ENCODE measurements at places on chromosomes 6 and 20.
A peak's percentile ranks its signal among the peaks of the same experiment; 100 is the strongest.

- DNase-seq, result no peak
These were observed 92.2 kb downstream of the MCHR2 start for GRCh38 chr6:99901596-99902384.

DNA sequence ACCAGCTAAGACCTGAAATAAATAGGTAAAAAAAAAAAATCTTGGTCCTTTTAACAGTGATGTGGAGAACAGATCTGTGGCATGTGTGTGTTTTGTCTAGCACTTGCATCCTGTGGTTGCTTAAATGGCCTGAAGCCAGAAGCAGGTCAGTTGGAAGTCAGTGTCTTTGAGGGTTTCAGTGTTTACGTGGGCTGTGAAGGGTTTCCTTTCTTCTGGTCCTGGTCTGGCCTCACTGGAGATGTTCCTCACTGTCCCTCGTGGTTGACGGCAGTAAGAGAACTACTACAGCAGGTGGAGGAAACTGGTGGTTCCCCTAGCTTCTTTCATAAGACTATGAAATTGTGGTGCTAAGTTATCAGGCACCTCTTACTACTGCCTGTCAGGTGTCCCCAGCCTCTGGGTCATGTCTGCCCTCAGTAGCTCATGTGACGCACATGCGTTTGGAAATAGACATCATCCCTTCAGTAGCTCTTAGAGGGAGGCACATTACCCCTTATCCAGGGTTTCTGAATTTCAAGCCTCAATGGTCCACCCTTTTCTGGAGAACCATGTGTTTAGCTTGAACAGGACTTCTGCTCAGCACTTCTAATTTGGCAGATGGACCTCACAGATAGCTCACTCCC lies 59.4 kb upstream of the SCP2D1 start:
- DNase-seq, result no peak

DNA sequence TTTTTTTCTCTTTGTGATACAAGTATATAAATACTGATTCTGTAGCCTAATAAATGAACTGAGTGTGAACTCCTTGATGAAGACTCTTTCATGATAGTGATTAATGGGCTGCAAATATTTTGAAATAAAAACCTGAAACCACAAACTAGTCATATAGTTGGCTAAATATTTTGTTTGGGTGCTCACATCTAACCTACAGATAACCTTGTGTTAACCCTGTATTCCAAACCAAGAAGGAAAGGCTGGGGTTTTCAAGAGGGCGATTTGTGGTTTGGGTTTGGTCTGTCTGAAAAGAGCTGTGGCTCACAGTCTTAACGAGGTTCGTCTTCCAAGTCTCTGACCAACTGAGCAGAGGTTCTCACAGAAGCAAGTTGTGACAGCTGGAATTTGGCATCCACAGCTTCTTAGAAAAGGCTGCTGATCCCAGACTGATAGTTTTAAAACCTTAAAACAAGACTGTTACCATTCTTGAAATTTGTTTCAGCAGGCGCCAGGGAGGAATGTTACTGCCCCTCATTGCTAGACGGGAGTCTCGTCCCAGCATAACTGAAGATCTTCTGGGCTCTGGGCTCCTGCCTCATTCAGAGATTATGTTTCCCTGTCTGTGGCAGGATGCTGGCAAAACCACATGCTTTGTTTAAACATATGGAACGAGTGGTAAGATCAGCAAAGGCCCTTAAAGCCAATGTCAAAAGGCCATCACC lies 736.4 kb upstream of the MARCKS start:
- no peak for DNase-seq

DNA sequence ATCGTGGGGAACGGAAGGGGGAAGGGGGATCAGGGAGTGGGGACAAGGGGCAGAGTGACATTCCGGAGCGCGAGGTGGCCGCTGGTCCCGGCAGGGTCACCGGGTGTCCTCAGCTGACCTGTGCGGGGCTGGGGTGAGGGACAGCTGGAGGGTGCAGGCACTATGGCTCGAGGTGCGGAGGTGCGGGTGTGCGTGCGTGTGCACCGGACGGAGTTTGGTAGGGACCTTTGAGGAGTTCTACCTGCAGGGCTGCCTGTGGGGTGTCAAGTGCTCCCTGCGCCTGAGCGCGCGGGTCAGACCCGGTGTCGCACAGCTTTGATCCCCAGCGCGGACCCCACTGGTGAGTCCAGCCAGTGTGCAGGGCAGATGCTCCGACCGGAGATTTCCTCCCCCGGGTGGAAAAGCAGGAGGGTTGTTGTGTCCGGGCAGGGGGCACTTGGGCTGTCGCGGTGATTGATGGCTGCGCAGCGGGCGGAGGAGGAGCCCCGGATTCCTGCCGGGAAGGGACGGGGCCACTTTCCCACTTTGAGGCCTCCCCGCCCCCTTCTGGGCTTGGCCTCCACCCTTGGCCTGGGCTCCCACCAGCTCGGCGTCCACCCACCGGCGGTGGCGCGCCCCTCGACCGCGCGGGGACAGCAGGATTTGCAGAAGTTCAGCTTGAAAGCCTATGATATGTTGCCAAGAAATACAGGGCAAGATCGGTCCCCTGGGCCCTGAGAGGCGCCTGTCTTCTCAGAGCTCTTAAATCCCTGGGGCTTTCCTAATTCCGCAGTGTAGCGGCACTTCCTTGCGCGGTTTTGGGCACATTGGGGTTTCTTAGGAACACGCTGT lies 658 bp downstream of the RIN2 start:
- DNase-seq, result peak; percentile 89

DNA sequence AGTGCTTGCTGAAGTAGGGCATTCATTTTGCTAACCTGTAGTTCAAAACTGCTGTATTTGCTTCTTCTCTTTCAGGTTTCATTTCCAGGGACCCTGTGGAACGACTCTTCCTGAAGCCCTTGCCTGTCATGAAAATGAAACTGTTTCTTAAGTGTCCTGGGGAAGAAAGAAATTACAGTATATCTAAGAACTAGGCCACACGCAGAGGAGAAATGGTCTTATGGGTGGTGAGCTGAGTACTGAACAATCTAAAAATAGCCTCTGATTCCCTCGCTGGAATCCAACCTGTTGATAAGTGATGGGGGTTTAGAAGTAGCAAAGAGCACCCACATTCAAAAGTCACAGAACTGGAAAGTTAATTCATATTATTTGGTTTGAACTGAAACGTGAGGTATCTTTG lies 3.4 kb upstream of the NOL7 start:
- no peak for DNase-seq

DNA sequence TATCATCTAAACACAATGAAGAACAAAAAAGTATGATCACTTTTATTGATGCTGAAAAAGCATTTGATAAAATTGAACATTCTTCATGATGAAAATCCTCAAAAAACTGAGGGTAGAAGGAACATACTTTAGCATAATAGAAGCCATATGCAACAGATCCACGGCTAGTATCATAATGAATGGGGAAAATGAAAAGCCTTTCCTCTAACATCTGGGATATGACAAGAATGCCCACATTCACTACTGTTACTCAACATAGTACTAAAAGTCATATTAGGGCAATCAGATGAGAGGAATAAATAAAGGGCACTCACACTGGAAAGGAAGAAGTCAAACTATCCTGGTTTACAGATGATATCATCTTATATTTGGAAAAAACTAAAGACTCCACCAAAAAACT lies 256.6 kb downstream of the RFPL4B start:
- no peak for DNase-seq

DNA sequence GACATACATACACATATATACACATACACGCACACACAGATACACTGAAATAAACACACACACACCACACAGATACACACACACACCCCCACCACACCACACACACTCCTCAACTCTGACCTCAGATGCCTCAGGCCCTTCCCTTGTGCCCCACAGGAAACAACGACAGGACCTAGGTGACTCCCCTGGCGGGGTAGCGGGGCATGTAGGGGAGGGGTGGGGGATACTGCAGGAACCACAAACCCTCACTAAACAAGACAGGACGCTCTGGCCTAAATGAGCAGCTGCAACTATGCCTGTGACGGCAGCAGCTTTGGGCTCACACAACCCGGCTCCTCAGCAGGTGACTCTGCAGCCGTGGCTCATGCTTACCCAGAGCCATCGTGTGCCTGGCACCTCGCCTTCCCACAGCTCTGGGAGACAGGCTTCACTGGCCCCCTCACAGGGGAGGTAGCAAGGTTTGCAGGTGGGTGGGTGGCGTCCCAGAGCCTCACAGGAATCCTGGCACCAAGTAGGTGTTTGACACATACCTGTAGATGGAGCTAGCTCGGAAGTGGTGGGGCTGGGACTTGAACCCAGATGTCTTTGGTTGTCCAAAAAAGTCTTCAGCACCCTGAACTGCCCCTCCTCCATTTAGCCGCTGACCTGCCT lies 100.8 kb downstream of the GRM4 start:
- no peak for DNase-seq

DNA sequence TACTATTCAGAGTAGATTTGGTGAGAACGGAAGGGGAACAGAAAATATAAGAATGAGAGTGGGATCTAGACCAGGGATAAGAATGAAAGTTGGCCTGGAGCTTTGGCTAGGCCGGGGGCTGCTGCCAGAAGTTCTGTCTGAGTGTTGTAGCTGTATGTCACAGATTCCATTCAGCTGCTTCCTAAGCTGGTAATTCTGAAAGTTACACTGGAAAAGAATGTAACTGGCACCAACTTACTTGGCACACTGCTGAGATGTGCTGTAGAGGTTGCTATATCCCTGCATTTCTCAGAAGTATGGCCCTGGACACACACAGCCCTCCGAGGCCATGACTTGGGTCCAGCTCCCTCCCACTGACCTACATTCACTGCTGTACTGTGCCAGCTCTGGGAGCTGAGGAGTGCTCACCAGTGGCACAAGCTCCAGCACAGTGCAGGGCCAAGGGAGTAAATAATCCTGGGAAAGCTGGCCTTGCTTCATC lies 25.8 kb upstream of the TMEM217 start:
- DNase-seq, result no peak

DNA sequence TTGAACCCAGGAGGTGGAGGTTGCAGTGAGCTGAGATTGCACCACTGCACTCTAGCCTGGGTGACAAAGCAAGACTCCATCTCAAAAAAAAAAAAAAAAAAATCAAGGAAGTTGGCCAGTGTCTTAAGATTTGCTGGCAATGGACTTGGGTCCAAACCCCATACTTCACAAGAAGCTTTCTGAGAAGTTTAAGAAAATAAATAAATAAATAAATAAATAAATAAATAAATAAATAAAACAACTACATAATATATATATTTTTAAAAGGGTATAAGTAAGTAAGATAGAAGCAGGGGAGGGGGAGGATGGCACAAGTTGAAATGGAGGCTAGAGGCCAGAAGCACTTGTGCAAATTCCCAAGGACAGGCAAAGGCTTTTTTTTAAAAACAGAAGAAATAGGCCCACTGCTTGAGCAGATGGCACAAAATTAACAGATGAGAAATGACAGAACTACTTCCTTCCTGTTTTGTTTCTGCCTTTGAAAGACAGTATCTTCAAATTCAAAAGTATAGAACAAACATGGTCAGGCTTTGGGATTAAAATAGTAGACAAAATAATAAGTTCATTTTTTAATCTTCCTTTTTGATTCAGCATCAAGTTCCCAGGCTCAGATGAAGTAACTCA lies 287.7 kb downstream of the ALDH8A1 start:
- no peak for DNase-seq

GRCh38 chr20:408843-409696 lies 971 bp downstream of the RBCK1 start:
- DNase-seq, result no peak

DNA sequence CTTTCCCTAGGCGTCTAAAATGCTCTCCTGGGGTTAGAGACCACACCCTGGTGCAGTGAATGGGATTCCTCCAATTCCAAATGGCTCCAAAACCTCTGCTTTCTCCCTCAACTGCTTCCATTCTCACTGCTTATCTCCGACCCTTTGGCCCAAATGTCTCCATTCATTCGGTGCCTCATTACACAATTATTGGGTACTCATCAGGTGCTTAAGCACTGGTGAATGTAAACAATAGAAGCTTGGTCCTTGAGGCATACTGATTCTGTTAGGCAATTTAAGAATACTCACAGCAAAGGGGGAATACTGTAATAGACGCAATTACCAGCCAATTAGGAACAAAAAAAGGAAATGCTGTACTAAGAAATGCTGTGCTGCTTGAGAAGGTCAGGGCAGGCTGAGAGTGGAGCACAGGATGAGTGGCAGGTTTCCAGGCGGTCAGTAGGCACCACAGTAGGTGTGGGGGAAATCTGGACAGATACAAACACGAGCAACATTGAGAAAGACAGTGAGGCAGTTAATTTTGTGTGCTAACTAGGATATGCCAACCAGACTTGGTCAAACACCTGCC lies 23.0 kb downstream of the GMDS start:
- no peak for DNase-seq

GRCh38 chr6:69936674-69937363 lies 70.5 kb downstream of the COL19A1 start:
- DNase-seq, result no peak

DNA sequence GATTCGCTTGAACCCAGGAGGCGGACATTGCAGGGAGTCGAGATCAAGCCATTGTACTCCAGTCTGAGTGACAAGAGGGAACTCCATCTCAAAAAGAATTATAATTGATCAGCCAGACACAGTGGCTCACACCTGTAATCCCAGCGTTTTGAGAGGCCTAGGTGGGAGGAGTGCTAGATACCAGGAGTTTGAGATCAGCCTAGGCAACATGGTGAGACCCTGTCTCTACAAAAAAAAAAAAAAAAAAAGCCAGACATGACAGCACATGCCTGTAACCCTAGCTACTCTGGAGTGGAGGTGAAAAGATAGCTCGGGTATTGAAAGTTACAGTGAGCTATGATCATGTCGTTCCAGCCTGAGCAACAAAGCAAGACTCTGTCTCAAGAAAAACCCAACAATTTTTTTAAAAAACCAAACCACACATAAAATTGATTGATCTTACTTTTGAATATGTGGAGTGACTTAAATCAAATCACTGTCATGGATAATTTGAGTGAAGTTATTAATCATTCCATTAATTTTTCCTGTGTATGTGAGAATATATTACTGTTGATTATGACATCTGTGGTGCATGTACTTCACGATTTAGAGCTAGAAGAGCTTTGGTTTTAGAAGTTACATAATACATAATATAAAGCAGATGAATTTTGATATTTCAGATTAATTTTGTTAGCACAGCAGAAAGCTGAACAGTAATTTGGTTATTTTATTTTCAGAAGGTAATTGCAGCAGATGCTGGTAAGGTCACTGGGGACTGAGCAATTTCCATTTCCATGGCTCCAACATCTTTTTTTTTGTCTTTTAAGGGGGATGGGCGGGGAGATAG lies 34.4 kb downstream of the NCOA7 start:
- DNase-seq, result no peak

DNA sequence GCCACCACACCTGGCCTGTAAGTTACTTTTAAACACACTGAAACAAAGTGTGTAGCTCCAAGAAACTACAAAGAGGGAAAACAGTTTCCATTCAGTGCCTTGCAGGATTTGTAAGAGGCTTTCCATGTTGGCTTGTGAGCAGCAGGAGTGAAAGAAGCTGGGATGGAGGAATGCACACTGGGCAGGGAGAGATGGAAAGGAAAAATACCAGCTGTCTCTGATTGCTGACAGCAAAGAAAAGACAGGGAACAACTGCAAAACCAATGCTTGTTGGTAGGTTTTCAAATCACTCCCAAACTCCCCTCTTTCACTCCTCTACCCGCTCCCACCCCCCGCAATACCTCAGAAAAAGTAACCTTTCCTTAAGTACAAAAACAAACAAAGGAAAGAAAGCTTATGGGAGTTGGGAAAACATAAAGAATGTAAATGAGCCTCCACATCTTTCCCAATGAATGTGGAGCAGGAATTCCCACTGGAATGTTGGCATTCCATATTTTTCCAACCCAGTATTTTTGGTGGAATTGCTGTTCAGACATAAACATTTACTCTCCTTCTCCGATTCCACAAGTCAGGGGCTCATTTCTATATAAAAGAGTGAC lies 166.1 kb downstream of the THBS2 start:
- DNase-seq, result no peak
